ENCODE measurements at places on chromosomes 4 and X.

DNA sequence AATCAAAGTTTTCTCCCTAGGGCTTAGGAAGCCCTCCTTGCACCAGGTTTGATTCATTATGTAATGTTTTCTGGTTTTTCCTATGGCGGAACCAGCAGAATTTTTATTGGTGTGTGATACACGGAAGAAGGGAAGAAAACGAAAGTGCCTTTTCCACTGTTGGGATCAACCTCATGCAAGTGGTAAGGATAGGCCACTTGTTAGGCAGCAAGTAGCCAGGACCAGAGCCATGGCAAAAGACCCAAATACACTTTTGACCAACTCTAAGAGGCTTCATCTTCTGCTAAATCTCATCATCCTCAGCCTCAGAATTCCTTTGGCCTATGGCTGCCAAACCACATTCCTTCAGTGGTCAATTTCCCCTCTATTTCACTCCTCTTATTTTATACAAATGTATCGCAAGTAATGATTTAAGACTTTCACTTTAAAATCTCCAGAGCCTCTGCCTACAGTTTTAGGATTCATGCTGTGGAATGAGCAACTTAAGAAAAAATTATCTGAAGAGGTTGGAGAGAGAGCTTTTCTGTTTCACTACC is 21.2 kb downstream of the PPAT start:
- DNase-seq, result no peak

- DNase-seq, result peak; percentile 90
Measured at GRCh38 chr4:107721436-107722100, 1.5 kb upstream of the PAPSS1 start.

DNA sequence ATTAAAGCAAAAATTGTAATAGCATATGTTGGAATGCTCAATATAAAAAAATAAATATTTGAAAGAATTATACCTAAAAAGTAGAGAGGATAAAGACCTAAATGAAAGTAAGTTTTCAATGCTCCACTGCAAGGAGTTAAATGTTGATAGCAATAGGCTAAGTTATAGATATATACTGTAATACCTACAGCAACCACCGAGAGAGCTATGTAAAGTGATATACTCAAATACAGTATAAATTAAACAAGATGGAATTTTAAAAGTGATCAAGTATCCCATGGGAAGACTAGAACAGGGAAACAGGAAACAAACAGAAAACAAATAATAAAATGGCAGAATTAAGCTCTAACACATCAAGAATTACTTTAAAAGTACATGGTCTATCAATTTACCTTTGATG is 73.9 kb downstream of the CASP3 start:
- DNase-seq, result no peak

GRCh38 chr4:89108091-89108490 is 3.2 kb upstream of the TIGD2 start:
- DNase-seq, result no peak

GRCh38 chr4:149409555-149409962 is 406.1 kb downstream of the IQCM start:
- no peak for DNase-seq

- no peak for DNase-seq
Measured at GRCh38 chr4:83189631-83190136, 75.2 kb upstream of the PLAC8 start.

GRCh38 chrX:7815166-7815805 is 27.7 kb upstream of the VCX start:
- no peak for DNase-seq

DNA sequence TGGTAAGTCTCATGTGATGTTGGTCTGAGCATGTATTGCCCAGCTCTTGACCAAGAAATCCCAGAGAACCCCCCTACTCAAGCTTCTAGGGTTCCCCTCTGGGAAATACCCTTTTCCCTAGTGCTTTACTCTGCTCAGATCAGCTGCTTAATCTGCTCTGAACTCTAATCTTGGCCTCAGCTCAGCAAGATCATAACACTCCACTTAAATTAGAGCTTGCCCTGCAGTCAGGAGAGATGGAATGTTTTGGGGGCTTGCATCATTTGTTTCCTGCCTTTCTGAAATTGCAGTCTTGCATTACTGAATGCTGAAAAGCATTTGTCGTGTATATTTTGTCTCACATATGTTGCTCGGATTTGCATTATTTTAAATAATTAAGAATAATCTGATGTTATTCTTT is 1153.6 kb downstream of the FSTL5 start:
- DNase-seq, result no peak

DNA sequence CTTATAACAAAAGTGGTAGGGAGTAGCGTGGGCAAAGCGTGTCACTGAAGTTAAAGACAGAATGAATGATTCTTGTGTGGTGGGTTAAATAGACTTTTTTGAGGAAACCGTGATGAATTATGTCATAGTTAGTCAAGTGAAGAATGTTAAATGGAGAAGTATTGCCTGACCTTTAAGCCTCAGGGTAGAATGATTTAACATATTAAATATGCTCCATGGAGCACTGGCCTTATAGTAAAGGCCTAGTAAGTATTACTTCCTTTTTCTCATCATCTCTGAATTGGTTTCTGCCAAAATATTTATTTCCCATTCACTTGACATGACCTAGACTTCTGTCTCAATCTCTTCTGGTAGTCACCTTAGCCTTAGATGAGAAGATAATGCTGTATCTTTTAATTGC is 23.7 kb downstream of the MAGEB1 start:
- DNase-seq, result no peak

- DNase-seq, result no peak
Measured at GRCh38 chr4:182978152-182978827, 61.1 kb upstream of the DCTD start.
